AG04449 (cell line): ENCODE measurements at places on chromosomes 2 and 18.

- no peak for DNase-seq
Measured at GRCh38 chr2:9844576-9844975, 1.3 kb downstream of the TAF1B start.

DNA sequence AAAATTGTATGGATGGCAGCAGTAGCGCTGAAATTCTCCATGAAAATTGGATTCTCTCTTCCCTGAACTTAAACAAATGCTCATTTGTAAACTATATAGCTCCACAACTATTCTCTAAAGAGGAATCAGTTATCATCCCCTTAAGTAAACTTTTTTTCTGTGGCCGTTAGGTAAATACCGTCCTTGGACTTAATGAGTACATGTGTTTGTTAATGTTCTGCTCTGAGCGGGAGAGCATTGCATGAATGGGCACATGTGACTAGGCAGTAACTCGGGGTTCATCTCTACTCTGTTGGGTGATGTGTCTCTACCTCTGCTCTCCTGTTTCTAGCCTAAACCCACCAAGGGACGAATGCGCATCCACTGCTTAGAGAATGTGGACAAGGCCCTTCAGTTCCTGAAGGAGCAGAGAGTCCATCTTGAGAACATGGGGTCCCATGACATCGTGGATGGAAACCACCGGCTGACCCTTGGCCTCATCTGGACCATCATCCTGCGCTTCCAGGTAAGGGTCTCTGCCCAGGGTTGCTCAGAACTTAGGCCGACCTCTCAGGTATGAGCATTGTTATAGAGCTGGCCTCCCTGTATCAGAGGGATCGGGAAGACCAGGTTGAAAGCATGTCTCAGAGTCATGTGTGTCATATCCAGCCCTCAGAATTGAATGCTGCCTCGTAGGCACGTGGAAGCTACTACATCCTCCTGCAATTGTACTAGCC, 111.5 kb upstream of the EML6 start:
- DNase-seq = no peak

DNA sequence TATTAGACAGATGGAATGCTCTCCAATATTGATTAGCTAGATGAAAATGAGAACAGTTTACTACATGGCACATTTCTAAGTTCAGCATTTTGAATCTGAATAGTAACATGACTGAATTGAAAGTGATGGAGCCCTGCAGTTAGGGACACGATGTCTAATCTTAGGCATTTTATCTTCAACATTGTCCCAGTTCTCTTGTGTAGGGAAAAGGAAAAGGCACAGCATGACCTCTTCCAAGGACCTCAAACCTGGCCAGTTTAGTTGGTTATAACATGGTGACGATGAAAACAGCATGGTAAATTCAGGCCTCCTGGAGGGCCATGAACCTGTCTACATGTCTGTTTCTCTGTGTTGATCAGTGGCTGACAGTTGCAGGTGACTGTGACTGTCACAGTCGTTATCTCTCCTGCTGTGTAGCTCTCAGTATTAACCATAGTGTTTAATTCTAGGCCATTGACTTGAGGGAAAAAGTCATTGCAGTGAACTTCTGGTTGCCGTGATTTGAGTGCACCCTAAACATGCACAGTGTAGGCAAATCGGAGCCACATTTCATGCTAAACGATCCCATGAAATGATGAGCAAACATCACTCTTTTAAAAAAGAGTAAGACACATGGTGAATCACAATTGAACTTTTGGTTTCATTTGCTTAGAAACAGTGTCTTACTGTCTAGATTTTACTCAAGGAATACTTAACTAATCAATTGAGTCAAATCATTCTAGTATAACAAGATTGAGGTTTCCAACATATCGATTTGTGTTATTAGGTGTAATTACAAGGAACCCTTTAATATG, 129.7 kb downstream of the PHLPP1 start:
- DNase-seq = no peak

- no peak for DNase-seq
Measured at GRCh38 chr2:157174321-157174720, 83.2 kb upstream of the GALNT5 start.

DNA sequence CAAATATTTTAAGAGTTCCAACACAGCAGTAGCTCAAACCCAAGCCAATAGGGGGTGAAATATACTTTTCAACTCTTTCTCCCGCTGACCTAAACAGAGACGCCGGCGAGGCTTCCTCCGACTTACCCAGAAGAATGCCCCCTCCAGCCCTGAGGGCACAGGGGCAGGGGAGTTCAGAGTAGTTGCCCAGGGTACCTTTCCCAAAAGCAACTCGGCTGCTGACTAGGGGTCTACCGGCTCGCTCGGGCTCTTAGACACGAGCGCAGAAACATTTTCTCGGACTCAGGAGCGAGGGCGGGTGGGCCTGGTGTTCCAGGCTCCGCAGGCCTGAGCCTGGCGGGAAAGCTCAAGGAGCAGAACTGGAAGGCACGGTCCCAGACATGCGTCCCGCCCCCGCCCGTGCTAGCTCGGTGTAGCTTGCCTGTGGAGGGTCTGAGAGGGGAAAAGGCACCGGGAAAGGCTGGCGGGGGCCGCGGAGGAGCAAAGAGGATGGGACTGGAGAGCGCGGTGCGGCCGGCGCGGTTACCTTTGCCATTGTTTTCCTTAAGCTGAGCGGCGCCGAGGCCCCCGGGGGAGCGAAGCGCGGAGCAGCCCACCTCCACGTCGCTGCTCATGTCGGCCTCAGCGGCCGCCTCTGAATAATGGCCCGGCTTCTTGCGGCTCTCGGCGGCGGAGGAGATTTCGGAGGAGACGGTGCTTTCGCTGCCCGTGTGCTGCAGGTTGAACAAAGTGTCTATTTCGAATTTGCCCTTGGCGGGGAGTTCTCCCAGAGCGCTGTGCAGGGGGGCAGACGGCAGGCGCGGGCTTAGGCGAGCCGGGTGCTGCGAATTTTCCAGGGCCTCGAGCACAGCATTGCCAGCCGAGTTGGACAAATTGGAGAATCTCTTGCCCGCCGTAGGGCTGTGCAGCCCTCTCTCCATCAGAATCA, 674 bp downstream of the EVX2 start:
- DNase-seq = no peak

DNA sequence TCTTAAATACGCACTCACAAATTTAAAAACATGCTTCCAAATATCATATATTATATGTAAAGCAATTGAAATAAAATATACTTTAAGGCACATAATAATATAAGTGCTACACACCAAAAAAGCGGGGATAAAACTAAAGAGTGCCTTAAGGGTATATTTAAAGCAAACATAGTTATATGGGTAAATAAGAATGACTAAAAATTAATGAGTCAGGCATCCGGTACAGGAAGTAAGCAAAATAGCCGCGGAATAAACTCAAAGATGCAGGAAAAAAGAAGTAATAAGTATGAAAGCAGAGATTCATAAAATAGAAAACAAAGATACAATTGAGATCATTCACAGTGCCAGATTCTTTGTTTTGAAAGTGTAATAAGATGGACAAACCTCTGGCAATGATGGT, 503.5 kb upstream of the SOX11 start:
- DNase-seq = no peak

DNA sequence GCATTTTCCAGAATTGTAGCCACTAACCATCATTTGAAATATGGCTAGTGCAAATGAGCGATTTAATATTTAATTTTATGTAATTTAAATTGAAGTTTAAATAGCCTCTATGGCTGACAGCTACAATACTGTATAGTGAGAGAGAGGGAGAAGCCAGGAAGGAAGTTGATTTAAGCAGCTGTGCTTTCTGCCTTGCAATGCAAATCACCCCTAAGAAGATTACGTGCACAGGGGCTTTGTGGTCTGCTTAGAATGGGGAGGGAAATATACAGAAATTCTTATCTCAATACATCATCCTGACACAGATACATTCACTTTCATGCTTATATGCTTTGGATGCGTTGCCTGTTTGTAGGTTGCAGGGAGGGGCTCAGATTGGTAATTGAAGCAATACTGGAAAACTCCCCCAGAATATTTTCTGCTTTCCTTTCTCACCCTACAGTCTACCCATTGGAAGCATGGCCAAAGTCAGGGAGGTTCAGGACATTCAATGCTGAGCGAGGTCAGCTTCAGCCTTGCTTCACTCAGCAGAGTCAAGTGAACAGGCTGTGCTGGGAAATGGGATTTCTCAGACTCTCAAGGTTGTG, 674.0 kb downstream of the CNTNAP5 start:
- no peak for DNase-seq

- no peak for DNase-seq
Measured at GRCh38 chr2:147094077-147094476, 750.8 kb upstream of the ACVR2A start.

DNA sequence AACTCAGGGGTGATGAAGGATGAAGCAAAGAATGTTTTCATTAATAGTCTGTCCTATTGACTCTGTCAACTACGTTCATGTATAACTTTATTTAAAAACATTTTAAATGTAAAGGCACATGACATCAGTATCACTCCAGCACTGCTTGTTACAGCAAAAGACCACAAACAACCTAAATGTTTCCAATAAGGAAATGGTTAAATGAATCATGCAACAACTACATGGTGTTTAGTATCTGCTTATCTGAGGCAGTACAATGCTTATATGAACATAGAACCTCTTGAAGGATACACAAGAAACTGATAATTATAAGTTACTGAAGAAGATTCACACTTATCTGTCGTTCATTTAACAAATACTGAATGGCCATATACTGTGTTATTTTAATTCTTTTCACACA, 8.4 kb downstream of the BARD1 start:
- no peak for DNase-seq

DNA sequence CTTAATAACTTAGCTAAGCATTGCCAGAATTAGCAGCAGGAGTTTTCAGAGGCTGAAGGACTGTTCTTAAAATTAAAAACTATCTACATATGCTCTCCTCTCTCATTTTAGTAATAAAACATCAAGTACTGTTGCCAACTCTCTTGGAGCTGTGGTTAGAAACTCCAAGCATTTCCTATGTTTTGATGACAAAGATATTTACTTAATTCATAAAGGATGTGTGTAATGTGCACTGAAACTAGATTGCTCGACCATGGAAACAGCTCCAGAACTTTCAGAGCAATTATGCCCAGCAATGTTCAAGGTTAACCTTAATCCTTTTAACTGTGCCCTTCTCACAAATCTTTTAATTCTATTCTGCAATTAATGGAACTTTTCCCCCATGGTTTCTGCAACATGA, 8.4 kb downstream of the GRP start:
- peak; percentile 55 for DNase-seq

DNA sequence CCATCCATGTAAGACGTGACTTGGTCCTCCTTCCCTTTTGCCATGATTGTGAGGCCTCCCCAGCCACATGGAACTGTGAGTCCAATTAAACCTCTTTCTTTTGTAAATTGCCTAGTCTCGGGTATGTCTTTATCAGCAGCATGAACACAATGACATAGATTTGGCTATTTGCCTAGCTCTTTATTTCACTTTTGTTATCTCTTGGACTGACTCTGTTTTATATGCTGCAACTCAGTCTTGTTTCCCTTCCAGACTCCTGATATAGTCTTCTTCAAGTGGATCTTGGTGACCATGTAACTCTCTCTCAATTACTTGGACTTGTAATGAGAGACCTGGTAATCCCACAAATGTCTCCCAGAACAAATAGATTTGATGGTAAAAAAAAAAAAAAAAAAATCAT, 627.6 kb downstream of the CCDC85A start:
- DNase-seq = no peak
